ENCODE measurements at places on chromosomes 4 and X. TPM values are rescaled to one million over a fixed set of nuclear protein-coding genes. Genes with fewer than 3 reads are reported as not detected.

- DNase-seq = no peak
These were observed 154.5 kb downstream of the SPOCK3 start for GRCh38 chr4:167079762-167080161.

- no peak for DNase-seq
These were observed 13.4 kb downstream of the NSDHL start for GRCh38 chrX:152844256-152844655.

DNA sequence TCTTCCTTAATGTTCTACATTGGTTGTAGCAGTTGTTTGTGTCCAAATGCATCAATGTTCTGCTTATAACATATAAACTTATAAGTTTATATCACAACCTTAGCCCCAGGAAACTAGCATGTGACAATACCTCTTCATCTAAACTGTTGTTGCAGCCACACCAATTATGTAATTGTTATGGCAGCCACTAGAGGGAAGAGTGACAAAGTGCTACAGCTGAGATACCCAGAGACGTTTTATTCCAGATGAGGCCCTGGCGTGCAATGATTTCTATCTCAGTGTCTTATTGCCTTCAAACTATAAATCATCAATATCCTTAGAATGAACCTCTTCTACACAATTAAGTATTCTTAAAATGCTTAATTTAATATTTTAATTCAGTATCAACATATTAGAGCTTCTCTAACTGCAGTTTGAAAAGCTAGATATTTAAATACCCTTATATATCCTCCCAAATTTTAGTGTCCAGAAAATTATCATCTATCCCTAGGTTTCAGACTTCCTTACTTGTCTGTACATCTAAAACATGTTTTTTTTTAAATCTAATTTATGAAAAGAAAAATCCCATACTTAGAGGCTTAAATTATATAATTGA, 171.6 kb downstream of the PCDH10 start:
- no peak for DNase-seq

- DNase-seq = no peak
These were observed 58.0 kb upstream of the KLF3 start for GRCh38 chr4:38605753-38606586.

The PCDH19 gene
- 11.0 TPM for total RNA-seq

The NDNF gene
- 1.9 TPM for total RNA-seq

Measured in ascending aorta (tissue), 2 donors.